C1 segment of cervical spinal cord (tissue), 14 donors: ENCODE measurements at places on chromosomes 2 and 18.

GRCh38 chr18:37873416-37873815 is 307.8 kb upstream of the CELF4 start:
- no peak for DNase-seq

GRCh38 chr18:46809145-46809544 is 52.3 kb upstream of the ST8SIA5 start:
- DNase-seq = no peak

DNA sequence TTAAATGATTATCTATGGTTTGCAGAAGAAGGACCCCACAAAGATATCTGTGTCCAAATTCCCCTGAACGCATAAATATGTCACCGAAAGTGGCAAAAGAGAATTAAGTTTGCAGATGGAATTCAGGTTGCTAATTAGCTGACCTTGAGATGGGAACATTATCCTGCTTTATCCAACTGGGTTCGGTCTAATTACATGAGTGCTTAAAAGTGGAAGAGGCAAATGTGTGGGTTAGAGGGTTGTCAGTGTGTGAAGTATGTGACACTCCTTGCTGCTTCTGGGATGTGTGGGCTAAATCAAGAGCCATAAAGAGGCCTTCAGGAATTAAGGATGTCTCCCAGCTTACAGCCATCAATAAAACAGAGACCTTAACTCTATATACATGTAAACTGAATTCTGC is 53.5 kb downstream of the CDH19 start:
- no peak for DNase-seq

GRCh38 chr18:63113899-63114565 is 205.5 kb downstream of the BCL2 start:
- no peak for DNase-seq

- no peak for DNase-seq
Observed at GRCh38 chr2:197873293-197873701, 68.9 kb downstream of the PLCL1 start.

GRCh38 chr2:20434588-20435294 is 12.1 kb upstream of the RHOB start:
- DNase-seq = no peak

- DNase-seq = no peak
Observed at GRCh38 chr2:12555012-12555645, 161.6 kb upstream of the TRIB2 start.

- no peak for DNase-seq
Observed at GRCh38 chr2:197345846-197346370, 35.3 kb upstream of the ANKRD44 start.

DNA sequence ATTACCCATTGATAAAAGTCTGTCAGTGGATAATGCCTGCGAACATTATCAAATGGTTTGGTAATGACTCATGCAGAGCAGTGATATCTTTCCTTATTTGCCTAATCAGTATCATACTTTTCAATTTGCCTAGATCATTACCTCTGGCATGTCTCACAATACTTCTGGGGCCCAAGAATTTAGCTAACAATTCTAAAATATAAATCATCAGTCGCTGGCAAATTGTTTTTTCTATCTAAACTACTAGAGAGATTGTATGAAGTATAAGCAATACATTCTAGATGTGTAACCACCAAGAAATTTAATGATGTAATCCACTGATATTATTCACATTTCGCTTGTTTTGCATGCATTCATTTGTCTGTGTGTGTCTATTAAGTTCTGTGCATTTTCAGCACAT is 191.2 kb upstream of the CDH19 start:
- DNase-seq = no peak

DNA sequence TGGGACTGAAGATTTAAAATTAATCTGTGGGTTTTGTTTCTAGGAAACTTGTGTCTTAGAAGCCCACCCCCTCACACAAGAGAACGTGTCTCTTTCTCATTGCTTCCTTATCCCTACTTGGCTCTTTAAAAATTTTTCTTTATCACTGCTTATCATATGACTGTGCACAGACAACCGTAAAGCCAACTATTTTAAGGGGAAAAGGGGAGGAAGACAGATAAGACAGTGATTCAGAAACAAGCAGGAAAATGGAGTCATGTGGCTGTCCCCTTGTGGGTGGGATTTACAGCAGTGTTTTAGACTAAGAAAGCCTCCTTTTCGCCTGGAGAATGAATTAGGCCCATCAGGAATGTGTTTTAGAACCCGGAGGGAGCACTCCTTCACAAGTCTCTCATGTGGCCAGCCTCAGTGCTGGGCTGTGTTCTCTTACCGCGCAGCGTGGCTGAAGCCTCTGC is 17.6 kb downstream of the PRKCE start:
- DNase-seq = no peak

DNA sequence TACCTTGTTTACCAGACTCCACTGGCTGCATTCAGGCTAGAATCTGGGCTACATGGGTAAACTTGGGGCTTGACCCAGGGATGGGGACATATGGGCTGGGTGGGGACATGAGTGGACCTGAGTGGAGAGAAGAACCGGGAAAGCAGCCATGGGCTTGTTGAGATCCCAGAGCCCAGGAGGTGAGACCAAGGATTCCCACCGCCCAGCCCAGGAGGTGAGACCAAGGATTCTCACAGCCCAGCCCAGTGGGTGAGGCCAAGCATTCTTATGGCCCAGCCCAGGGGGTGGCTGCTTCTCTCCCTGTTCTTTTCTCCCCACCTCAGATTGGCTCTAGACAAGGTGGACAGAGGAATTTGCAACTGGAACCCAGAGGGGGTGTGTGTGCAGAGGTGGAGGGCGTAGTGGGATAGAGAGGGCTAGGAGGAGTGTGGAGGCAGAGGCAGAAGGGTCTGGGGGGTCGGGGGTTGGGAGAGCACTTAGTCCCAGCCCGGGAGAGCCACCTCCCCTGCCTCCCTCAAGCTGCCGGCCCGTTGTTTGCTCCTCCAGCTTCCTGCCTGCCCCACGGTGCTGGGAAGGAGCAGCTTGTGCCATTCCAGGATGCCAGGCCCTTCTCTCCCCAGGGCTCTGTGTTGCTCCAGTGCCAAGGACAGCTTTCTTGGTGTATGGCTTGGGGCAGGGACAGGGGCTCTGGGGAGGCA is 25.6 kb downstream of the GLI2 start:
- no peak for DNase-seq

DNA sequence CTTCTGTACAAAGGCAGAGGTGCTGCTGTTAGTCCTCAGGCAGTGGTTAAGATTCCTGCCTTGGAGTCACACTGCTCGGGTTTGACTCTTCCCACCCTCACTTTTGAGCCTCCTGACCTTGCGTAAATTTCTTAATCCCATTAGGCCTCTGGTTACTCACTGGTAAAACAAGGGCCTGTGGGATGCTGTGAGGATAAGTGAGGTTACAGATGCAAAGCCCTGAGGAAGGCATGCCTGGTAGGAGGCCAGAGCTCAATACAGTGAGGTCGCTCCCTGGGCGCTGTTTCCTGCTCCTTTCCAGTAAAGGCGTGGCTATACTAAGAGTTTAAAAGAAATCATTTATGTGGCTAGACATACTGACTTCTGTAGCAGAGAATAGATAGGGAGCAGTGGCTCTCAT is 127.5 kb upstream of the TMEM200C start:
- no peak for DNase-seq

- no peak for DNase-seq
Observed at GRCh38 chr2:226775032-226775509, 24.5 kb downstream of the IRS1 start.

DNA sequence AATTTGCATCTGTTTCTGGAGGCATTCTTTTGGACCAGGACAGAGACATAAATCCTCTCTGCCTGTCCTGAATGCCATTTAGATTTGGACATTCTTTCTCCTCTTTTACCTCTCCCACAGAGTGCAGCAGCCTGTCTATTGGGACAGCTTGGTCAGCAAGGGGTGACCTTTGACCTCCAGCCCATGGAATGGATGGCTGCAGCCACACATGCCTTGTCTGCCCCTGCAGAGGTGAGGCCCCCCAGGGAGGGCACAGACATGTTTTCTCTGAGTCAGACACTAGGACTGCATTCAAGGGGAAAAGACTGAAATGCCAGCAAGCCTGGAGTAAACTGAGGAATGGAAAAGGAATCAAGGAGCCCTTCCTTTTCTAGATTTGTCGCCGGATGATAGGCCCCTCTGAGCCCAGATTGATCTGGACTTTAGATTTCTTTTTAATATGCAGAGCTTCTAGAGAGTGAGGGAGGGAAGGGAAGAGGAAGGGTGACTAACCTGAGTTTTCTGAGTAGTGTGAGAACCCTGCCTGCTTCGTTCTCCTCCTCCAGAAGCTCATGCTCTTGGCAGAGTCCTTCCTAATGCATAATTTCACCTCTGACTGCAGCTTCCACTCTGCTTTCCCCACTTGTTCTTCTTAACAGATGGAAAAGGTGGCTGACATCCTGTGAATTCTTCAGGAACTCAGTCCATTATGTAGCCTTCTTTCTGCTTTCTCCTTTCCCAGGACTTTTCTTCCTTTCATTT is 16.1 kb upstream of the TTLL4 start:
- no peak for DNase-seq

DNA sequence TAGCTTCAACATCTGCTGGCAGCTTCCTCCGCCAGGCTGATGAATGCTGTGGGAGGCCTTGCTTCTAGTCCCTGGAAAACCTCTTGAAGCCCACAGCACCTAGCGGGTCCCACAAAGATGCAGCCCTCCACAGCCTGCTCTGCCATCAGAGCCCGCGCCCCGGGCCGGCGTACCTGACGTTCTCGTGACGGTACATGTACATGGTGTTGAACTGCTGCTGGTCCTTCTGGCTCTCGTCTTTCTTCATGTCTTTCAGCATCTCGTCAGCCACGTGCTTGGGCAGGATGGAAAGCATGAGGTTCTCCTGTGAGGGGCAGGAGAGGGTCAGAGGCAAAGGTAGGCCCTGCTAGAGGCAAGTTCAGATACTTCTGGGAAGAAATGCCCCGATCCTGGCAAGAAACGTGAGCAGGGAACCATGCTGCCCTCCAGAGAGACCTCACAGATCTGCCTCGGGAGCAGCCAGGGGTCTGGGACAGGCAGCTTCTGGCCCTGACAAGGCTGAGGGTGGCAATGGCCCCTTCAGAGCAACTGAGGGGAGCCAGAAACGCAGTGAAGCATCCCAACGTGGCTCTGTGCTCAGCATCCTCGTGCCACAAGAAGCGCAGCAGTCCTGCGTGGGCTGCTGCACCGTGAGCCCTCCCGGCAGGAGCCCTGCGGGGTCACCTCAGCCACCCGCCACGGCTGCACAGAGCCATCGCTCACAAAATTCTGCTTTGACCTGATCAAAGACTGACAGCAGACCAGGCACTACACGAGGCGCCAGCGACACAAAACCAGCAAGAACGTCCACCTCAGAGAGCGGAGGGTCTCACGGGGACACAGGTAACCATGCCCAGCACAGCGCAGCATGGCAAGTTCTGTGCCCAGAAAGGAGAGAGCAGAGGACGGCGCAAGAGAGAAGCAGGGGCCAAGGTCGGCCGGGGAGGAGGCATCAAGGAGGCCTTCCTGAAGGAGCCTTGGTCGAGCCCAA is 49.1 kb downstream of the CENPO start:
- no peak for DNase-seq

- no peak for DNase-seq
Observed at GRCh38 chr2:109266496-109266895, 137.5 kb downstream of the SH3RF3 start.

DNA sequence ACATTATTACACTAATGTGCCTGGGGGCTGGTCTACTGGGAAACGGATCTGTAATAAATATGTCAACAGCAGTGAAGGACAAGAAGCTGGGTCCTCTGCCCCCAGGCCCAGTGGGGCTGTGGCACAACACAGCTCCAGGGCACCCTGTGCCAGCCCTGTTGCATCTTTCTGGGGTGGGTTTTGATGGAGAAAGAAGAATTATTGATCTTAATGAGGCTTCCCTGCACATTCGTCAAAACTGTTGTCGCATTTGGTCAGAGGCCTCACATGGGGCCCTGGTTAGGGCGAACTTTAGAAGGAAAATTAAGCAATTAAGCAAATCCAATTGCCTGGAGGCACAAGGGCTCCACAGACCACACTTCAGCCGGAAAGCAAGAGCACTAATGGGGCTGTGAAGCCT is 30.0 kb upstream of the TWIST2 start:
- DNase-seq = no peak

GRCh38 chr2:28697602-28698149 is 54.0 kb upstream of the PPP1CB start:
- DNase-seq = no peak

- DNase-seq = no peak
Observed at GRCh38 chr2:17911491-17912260, 33.2 kb downstream of the KCNS3 start.

GRCh38 chr2:138137949-138138348 is 173.7 kb downstream of the HNMT start:
- DNase-seq = no peak

DNA sequence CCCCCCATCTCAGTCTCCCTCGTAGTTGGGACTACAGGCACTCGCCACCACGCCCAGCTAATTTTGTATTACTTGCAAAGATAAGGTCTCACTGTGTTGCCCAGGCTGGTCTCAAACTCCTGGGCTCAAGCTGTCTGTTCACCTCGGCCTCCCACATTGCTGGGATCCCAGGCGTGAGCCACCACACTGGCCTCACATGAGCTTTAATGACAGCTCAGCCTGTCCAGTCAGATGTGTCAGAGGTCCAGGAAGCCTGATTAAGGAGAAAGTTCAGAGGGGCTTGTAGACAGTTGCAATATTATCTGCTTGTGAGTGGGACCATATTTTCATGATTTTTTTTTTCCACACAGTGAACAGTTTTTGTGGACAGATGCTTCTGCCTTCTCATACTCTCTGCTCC is 82.0 kb downstream of the LIMS1 start:
- DNase-seq = no peak

DNA sequence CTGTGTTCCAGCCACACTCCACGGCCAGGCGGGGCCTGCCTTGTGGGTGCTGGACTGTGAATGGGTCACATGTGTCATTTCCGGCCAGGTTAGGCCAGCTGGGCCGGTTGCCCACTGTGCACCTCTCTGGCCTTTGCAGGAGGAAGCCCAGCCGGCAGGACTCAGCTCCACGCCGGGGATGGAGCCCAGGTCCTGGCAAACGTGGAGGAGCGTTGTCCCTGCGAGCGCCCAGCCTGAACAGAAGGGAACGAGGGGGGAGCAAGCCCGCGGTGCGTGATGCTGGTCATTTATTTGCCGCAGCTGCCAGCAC is 152.9 kb downstream of the PXDN start:
- DNase-seq = no peak

DNA sequence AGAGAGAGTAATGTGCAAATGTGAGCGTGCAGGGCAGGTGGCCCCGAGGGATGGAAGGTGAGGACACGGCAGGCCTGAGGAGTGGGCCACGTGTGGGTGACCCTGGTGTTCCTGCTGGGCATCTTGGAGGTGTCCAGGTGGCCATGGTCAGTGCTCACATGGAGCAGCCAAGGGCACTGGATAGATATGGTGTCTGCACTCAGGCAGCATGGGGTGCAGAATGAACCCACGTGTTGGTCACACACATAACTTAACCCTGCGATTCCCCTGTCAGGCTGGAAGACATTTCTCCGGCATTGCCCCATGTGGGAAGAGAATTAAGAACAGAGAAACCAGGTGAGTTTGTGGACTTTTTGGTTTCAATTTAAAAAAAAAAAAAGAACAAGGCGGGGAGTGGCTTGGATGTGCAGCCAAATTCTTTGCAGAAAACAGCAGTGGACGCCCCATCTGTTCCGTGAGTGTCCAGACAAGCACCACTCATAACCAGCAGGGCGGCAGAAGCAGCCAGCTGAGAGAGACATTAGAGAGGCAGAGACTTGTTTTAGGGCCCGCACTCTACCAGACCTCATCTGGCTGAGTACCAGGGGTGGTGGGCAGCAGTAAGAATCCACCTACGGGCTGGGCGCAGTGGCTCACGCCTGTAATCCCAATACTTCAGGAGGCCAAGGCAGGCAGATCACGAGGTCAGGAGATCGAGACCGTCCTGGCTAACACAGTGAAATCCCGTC is 249.8 kb downstream of the ACKR3 start:
- DNase-seq = no peak
